ENCODE measurements at places on chromosomes 7 and 10.
A peak's percentile ranks its signal among the peaks of the same experiment; 100 is the strongest.

GRCh38 chr10:122475591-122476332 is 14.4 kb downstream of the HTRA1 start:
- DNase-seq, result no peak

DNA sequence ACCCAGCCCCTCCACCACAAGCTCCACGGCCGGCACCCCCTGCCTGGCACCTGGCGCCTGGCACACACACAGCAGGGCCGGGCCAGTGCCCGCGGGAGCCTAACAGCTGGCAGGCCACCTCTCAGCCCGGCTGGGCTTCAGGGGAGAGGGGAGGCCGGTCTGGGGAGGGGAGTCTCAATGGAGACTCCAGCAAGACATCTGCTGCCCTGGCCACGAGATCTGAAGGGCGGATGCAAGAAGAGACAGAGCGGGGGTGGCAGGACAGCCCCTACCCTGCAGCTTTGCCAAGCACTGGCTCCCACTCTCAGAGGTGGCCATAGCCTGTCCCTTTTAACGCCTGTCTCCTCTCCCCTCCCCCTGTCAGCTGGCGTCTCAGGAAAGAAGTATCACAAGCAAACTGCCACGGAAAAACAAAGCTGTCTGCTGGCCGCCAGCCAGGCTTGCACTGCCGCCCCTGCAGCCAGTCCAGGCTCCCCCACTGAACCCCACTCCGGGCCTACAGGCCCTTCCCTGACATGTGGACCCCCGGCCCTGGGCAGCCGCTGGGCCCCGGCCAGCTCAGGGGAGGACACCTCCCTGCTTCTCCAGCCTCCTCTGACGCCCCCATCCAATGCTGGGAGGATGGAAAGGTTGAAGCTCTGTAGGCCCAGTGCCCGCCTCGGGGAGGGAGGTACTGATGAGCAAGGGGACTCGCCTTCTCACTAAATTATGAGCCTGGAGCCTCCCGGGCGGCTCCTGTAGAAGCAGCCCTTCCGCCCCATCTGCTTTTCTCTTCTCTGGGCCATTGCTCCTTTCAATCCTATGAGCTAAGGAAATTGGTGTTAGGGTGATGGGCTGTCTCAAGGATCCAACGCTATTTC is 178.4 kb downstream of the ARHGAP12 start:
- DNase-seq, result no peak

DNA sequence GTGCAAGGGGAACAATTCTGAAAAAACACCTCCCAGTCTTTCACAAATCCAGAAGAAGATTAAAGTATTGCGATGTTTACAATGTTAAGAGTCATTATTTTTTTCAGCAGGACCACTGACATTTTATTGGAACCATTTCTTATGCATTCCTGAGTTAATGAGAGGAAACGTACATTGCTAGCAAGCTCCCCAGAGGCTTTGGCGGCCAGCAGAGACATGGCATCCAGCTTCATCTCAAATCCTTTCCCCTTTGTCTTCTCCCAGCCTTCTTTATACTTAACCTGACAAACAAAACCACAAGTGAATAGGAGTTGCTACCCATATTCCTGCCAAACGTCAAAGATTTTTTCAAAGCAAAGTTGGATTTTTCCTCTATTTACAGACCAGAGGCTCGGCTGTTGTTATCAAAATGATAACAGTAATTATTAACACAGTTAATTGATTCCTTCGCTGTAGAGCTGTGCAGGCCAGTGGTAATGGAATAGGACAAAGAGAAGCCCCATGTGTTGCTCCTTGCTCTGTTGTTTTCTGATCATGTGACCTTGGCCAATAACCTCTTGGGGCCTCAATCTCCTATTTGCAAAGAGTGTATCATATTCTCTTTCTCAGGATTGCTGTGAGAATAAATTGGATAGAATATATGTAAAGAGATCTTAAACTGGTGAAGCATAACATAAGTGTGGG is 32.0 kb downstream of the NRAP start:
- no peak for DNase-seq

GRCh38 chr7:90625562-90625961 is 29.4 kb downstream of the CDK14 start:
- DNase-seq, result peak; percentile 78

- no peak for DNase-seq
Measured at GRCh38 chr10:130495116-130495862, 359.1 kb downstream of the GLRX3 start.
